ENCODE measurements at places on chromosomes 5 and 9.
A peak's percentile ranks its signal among the peaks of the same experiment; 100 is the strongest.

DNA sequence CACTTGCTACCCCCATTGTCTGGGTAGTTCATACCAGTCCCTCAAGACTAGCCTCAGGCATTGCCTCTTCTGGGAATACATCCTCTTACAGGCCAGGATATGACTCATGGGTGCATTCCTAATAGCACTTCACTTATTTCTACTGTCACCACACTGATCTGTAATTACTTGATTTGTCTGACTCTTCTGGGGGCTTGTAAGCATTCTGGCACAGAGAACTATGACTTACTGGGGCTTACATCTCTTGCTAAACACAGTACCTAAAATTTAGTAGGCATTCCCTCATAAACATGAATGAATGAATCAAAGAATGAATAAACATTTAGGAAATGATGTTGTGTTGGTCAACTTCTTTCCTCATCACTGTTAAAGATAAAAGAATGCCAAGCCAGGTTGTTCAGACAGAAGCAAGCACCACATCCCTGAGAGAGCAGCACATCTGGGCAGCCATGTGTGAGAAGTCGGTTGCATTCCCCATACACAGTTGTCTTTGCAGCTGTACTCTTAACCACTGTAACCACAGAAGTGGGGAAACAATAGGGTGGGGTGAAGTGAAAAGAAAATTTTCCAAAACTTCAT is 27.6 kb downstream of the IL7R start:
- DNase-seq: no peak

GRCh38 chr5:164234321-164234720 is 728.9 kb downstream of the MAT2B start:
- no peak for DNase-seq

DNA sequence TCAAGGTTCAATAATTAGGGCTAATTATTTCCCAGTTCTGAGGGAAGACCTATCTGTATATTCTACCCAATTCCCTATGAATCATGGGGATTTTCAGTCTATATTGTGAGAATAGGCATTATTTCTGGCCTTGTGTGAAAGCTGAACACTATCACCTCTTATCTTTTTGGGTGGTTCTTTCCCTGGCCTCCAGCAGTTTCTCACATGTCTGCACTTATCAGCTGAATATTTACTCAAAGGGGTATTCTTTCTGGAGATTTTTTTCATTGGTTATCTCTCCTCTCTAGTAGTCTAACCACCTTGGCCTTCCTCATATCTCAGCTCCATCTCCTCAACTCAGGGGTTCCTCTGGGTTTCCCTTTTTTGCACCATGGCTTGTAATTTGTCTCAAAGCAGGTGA is 64.9 kb upstream of the LIFR start:
- DNase-seq: no peak

DNA sequence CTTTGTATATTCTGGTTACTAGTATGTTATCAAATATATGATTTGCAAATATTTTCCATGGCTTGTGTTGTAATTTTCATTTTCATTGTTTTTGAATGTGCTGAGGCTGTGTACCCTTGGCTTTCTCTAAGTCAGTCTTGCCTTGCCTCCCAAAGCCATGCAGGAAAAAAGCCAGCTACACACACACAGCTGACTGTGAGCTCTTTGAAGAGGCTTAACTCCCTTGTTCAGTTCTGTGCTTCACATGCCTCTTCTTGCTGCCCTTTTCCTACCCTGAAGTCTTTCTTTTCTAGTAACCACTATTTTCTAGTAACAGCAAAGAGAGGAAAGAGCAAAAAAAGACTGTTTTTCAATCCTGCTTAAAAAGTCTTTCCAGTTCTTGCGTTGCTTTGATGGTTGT is 53.9 kb downstream of the KCNN2 start:
- DNase-seq: no peak

DNA sequence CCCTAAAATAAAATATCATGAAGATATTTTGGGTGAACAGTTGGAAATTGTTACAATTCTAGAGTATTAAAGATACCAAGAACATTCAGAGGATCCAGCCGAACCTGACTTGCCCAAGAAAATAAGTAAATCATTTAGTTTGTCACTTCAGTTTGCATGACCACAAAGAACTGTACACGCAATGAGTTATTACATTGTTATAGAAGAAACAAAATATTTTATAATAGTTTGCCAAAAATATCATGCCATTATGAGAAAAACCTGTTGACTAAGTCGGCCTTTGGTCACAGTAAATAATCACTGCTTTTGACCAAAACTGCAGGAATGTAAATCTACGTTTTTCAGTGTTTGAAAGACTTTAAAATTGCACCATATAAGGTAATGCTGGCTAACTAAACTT is 27.9 kb downstream of the TRIO start:
- no peak for DNase-seq

DNA sequence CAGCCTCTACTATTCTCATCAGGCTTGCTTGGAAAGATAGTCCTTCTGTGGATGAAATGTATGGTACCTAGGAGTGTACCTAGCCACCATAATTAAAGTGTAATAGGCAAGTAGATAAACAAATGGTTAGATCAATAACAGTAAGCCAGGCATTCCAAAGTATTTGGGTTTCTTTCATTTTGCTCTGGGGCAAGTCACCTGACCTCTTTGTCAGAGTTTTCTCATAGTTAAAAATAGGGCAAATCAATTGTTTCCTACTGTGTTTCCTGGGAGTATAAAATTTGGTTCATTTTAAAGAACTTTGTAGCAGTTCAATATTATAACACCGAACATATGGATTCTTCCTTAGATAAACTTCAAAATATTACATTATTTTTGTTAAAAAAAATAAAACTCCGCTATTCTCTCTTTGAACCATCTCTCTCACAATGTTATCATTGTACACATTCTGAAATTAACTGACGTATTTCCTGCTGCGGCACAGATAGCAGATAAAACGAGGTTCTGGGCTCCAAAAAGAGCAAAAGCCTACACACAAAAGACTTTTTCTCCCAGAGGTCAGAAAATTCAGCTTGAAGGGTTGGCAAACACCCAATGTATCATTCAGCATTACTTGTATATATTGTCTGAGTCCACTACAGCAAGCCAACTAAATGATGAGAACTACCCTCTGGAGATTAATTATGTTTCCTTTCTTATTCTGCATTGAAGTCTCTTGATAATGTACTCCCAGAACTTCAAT is 267.9 kb downstream of the COX7C start:
- no peak for DNase-seq

- no peak for DNase-seq
Observed at GRCh38 chr9:68496356-68496755, 44.3 kb downstream of the TMEM252 start.

DNA sequence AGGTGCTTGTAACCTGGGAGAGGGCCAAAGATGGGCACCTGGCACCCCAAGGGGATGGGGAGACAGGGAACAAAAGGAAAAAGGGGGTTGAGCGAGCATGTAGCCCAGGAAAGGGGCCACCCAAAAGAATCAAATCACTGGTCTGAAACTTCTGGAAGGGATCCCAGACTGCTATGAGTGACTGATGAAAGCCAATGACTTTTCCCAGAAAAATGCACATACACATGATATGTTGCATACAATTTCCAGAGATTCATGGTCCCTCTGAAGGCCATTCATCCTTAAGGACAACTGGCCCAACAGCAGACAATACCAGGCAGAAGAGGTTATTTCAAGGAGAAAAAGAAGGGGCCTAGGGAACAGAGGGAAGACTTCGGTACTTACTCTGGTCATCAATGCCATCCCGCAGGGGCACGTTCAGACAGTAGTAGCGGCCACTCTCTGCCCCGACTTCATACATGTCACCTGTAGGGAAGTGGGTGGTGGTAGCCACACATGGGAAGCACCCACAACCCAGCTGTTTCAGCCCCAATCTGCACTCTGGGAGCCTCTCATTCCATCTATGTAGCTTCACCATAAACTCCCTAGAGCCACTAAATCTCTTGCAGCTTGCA is 8.4 kb downstream of the HDAC3 start:
- no peak for DNase-seq

GRCh38 chr5:171810227-171810626 is 24.6 kb downstream of the SMIM23 start:
- DNase-seq: no peak

DNA sequence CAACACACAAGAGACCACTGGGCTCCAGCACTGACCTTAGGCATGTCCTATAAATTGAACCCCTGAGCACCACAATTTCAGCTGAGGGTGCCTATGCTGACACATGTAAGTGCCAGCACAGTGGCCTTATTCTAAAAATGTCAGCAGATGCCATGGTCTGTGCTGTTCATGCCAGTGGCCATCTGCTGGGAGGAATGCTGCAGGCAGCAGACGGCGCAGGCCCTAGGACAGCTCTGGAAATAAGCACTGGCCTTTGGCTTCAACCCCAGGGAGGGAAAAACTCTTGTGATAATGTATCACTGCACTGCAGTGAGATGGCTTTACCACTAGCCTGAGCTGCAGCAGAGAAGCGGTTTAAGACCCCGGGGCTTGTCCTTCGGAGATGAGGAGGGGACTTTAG is 98.5 kb downstream of the SYK start:
- no peak for DNase-seq

DNA sequence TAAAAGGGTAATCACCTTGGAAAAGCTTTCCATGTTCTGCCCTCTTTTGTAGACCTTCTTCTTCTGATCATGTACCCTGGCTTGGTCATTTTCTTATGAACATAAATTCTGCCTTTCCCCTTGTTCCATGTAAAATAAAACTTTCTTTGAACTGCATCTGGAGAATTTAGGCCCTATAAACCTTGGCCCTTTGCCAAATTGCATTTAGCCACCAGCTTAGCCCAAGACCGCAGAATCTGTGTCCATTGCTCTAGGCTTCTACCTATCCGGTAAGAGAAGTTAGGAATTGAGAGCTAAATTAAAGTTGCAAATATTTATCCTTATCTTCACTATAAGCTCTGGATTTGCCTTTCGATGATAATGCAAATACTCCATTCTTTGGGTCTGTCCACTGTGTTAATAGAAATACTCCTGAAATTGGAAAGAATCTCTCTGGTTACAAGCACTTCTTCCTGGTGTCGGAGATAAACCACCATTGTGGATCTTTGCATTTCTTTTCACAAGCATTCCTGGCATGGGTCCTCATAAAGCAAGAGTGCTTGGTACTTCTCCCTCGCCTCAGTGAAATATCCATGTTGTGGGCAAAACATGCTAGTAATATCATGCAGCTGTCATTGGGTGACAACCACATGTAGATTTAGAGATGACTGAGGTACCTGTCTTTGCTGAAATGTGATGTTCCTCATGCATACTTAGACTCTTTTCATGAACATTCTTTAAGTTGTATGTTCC is 698.0 kb upstream of the WWC1 start:
- DNase-seq: no peak

DNA sequence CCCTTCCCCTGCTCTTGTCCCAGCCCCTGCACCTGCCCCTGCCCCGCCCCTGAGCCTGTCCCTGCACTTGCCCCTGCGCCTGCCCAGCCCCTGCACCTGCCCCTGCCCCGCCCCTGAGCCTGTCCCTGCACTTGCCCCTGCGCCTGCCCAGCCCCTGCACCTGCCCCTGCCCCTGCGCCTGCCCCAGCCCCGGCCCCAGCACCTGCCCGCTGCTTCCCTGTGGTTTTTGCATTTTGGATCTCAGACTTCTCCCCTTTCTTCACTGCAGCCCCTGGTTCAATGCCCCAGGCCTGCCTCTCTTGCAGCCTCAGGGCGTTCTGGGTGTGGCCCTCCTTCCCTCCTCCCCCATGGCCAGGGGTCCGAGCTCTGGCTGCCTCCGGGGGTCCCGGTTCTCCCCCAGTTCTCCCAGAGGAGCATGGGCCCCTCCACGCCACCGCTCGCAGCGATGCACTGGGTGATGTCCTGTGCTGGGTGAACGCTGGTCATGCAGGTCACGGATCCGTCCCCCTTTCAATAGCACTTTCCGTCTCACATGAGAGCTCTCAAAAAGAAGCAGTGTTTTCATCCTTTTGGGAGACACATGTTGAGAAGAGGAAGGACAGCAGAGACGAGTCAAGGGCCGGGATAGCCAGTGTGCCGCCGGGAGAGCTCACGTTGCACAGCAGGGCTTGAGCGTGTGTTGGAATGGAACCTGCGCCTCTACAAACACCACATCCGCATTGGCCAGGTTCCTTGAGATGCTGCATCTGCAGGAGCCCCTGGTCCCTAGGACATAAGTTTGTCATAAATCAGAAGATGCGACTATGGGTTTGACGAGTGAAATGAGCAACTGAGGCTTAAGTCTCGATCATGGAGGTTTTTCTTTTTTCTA is 44.0 kb upstream of the IRX4 start:
- no peak for DNase-seq

- no peak for DNase-seq
Observed at GRCh38 chr9:136010176-136010575, 49.0 kb upstream of the UBAC1 start.

- no peak for DNase-seq
Observed at GRCh38 chr5:157952374-157952685, 93.4 kb upstream of the CLINT1 start.

DNA sequence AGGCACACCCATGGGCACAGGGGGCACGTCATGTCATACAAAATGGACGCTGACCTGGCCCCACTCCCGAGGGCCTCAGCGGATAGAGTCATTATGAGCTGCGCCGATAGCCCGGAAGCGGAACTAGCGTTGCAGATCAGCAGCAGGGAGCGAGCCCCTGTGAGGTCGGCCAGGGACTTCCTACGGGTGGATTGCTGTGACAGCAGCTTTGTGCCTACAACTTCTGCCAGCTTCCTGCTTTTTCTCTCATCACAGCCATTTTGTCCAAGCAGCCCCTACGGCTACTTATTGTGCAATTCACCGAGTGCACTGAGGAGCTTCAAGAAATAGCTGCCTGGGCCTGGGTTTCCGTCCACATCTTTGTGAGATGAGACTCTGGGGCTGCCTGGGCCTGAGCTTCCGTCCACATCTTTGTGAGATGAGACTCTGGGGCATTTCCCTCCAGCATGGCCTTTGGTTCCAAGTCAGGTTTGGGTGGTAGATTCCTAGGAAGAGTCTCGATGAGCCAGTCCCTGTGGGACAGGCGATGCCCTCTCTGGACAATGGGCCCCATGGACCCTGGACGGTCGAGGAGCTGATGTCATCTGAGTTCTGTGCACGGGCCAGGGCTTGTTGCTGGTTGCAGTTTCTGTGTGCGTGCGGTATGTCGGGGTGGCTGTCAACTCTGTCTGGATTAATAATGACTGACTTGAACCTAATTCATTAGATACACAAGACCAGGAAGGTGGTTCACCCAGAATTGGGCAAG is 67.0 kb upstream of the GNE start:
- DNase-seq: peak; percentile 39

- no peak for DNase-seq
Observed at GRCh38 chr5:149362541-149362940, 4.7 kb downstream of the PCYOX1L start.

DNA sequence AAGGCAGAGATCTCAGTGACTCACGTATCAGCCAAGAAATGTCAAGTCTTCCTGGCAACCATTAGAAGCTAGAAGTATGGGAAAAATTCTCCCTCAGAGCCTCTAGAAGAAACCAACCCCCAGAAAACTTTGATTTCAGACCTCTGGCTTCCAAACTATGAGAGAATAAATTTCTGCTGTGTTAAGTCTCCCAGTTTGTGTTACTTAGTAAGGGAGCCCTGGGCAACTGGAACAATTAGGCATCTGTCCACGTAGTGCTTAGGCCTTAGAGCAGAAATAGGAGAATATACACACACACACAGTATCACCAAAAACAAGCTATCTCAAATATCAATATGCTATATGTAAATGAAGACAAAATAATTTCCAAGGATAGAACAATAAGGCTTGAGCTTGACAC is 894.8 kb upstream of the CDH10 start:
- no peak for DNase-seq

- no peak for DNase-seq
Observed at GRCh38 chr9:137302449-137303150, 529 bp upstream of the NRARP start.
